ENCODE measurements at places on chromosomes 7 and 10.

- ATAC-seq: no peak
These were observed 272.0 kb downstream of the POU6F2 start for GRCh38 chr7:39249635-39250152.

GRCh38 chr10:107767185-107767584 is 602.7 kb upstream of the SORCS1 start:
- ATAC-seq: no peak

GRCh38 chr7:70353946-70354335 is 755.7 kb downstream of the AUTS2 start:
- ATAC-seq: no peak

- peak; percentile 76 for ATAC-seq
These were observed 80.6 kb downstream of the ARHGAP21 start for GRCh38 chr10:24642921-24643678.

DNA sequence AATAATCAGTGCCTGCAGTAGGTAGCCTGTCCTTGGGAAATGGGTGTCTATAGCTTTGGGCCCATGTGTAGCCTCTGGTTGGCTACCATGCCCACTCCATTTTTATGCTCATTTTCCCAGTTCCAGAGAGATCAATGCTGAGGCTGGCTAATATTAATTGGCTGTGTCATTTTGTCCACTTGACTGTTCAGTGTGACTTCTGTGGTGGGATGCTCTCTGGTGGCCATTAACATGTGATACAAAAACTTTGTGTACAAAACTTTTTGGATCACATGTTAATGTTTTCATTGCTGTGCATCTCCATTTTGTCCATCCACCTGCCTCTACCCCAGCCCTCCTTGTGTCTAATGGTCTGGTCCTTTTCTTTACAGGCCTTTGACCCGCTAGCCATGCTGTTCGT is 22.7 kb downstream of the VIM start:
- ATAC-seq: no peak

DNA sequence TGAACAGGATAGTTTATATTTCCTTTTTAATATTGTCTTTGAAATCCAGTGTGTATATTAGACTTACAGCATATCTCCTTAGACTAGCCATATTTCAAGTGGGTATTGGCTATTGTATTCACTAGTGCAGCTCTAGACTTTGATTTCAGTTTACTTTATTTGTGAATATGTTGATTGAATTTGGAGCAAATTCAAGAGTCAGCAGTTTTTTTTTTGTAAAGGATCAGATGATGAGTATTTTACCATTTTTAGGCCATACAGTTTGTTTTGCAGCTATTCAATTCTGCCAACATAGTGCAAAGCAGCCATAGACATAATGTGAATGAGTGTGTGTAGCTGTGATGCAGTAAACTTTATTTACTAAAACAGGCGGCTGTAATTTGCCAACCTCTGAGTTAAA is 4.6 kb downstream of the STK31 start:
- no peak for ATAC-seq

GRCh38 chr7:5631752-5632151 is 149.7 kb downstream of the RNF216 start:
- ATAC-seq: no peak

- no peak for ATAC-seq
These were observed 8.2 kb upstream of the CFAP69 start for GRCh38 chr7:90236721-90237289.

- ATAC-seq: no peak
These were observed 26.8 kb downstream of the FRMPD2 start for GRCh38 chr10:48247680-48248079.

GRCh38 chr7:24611130-24611529 is 37.9 kb downstream of the PALS2 start:
- ATAC-seq: no peak

- ATAC-seq: no peak
These were observed 207.2 kb upstream of the ADARB2 start for GRCh38 chr10:1944487-1944886.

DNA sequence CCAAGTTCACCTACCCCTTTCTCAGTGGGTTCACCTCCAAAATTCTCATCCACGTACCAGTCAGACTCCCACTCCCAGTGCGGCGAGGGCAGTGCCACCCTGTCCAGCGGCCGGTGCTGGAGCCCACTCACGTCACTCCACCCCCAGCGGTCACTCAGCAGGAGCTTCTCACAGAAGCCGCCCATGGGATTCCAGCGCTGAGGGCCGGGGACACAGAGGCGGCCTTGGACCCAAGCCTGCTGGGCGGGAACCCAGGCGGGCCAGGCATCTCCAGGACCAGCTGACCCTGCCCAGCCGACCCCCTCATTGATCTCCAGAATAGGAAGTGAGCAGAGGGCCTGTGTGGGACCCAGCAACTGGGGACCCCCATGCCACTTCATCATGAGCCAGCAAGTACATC is 7.2 kb downstream of the TECPR1 start:
- ATAC-seq: no peak

DNA sequence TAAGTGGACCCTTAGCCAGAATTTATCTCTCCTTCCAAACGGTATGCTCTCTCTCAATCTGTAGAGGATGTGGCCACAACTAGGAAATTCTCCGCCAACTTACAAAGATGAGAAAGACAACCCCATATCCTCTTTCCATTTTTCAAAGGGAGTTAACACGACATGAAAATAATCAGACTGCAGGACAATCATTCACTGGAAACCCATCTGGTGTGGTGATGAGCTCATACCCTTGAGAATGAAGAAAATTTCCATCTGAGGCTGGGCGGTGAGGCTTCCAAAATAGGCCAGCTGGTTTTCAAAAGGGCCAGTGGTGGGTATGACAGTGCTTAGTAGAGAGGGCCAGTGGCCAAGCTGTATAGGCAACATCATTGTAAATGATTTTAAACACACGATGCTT is 369.6 kb downstream of the FRMD4A start:
- peak; percentile 11 for ATAC-seq

- no peak for ATAC-seq
These were observed 112.2 kb downstream of the MYO3A start for GRCh38 chr10:26046073-26046700.

- no peak for ATAC-seq
These were observed 86.1 kb downstream of the VOPP1 start for GRCh38 chr7:55486192-55486590.

DNA sequence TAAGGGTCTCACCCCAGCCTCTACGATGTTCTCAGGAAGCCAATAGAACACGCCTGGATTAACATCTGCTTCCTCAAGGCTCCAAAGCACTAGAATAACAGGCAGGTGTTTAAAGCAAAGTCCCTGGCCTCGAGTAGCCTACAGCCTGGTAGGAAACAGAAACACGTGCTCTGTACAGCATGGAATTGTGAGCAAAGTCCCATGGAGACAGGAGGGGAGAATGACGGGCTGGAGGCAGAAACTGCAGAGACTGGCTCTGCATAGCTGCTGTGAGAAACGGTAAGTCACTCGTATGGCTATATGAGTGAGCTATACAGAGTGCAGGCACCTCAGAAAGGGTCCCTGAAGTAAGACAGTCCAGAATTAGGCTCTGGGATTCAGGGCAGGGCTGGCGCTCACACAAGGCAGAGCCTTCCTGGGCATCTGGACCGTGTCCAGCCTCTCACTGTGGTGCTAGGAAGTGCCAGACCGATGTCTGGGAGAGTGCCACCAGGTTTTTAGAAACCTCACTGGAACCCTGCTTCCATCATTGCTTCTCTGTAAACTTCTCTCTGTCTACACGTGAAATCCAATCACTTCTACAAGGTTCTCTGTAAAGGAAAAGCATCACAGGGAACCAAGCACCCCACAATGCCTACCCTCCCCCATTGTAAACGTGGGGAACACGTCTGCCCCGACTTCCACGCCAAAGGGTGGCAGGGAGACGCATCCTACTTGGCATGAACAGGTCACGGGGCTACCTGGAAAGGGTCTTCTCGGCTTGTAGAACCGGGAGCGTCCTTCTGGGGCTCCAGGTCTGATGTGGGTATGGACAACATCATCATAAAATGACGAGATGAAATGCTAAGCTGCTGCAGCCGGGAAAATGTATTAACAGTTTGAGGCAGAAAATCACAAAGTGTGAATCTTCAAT is 38.8 kb upstream of the SHH start:
- no peak for ATAC-seq

DNA sequence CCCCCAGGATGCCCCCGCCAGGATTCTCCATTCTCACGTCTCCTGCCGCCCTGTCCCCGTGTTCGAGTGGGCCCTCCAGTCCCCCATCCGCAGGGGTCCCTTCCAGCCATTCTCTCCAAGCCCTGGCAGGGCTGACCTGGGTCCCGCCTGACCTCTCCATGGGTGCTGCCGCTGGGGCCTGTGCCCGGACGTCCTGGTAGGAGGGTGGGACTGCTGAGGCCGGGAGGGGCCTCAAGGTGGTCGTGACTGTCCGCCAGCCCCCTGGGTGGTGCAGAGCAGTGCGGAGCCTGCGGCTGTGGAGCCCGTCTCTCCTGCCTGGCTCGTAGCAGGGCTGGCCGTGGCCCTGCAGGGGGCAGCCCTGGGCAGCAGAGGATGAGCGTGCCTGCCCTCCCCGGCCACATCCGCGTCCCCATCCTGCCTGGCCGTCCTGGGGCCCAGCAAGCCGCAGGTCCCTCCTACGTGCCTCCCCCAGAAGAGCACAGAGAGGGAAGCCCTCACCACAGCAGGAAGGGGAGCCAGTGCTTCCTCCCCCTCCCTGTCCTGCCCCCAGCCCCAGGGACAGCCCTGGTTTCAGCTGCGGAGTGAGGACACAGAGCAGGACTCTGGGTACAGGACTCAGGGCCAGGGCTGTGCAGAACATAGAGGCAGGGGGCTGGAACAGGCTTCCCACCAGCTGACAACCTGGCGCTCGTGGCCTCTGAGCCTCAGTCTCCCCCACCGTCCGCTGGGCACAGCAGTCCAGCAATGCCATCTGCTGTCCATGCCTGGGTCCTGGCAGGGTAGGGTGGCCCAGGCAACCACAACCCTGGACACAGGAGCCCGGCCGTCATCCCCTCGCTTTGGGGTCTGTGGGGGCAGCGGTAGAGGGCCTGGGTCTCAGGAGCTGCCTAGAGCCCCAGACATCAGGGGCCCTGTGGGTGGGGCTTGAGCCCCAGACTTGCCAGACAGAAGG is 1.5 kb upstream of the GRIFIN start:
- ATAC-seq: peak; percentile 98

DNA sequence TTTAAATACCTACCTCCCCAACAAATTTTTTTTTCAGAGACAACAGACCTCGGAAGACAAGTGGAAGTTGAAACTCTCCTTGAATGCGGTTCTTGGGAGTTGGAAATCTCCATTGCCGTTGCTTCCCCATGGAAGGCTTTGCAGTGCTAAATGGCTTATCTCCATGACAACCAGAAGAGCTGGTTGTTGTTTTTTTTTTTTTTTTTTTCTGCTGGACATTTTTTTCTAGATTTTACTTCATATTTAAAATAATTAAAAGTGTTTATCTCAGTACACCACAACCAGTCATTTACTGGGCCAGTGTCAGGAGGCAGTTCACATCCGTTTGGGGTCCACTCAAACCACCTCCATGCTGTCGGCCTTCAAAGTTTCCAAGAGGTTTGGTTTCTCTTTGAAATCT is 348.5 kb upstream of the PRKCQ start:
- no peak for ATAC-seq

GRCh38 chr7:1523844-1524243 is 6.7 kb upstream of the MAFK start:
- ATAC-seq: no peak

GRCh38 chr10:21337171-21337792 is 188.2 kb downstream of the SKIDA1 start:
- ATAC-seq: no peak

GRCh38 chr10:86954681-86955500 is 2.5 kb downstream of the MMRN2 start:
- ATAC-seq: no peak

GRCh38 chr7:96495751-96496216 is 173.9 kb upstream of the SLC25A13 start:
- peak; percentile 92 for ATAC-seq

DNA sequence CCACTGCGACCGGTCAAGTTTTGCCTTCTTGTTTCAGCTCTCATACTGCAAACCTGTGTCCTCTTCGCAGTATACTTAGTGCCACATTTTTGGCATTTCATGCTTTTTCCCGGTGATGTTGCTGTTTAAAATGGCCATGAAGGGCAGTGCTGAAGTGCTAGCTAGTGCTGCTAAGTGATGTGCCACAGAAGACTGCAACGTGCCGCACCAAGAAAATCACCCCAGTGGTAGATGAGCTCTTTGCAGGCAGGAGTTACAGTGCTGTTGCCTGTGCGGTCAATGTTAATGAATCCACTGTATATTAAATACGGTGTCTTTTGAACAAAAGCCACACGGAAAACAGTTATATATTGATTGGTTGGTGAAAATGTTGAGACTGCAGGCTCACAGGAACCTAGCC is 120.3 kb downstream of the ANLN start:
- ATAC-seq: no peak

- no peak for ATAC-seq
These were observed 44.4 kb downstream of the ATXN7L1 start for GRCh38 chr7:105831824-105832535.

GRCh38 chr7:107874605-107875446 is 16.2 kb upstream of the DLD start:
- ATAC-seq: peak; percentile 78

DNA sequence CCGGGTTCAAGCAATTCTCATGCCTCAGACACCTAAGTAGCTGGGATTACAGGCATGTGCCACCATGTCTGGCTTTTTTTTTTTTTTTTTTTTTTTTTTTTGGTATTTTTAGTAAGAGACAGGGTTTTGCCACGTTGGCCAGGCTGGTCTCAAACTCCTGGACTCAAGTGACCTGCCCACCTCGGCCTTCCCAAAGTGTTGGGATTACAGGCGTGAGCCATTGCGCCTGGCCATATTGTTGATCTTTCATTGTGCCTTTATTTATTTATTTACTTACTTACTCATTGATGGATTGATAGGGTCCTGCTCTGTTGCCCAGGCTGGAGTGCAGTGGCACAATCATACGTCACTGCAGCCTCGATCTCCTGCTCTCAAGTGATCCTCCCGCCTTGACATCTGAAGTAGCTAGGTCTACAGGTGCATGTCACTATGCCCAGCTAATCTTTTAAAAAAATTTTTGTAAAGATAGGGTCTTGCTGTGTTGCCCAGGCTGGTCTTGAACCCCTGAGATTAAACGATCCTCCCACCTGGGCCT is 30.4 kb downstream of the SVIL start:
- ATAC-seq: no peak

Measured in activated T-helper 17 cell treated with anti-CD3 and anti-CD28 coated beads, Interleukin-2, amount 50 U/mL, for 72 hours (primary cell).